Right ventricle myocardium inferior (tissue), 1 donor: ENCODE measurements at places on chromosomes 4 and X.

GRCh38 chrX:65871671-65872311 is 168.1 kb downstream of the VSIG4 start:
- no peak for DNase-seq

- no peak for DNase-seq
Measured at GRCh38 chr4:43337707-43338106, 445.2 kb downstream of the GRXCR1 start.

- no peak for DNase-seq
Measured at GRCh38 chr4:2318885-2319284, 57.0 kb upstream of the MXD4 start.

DNA sequence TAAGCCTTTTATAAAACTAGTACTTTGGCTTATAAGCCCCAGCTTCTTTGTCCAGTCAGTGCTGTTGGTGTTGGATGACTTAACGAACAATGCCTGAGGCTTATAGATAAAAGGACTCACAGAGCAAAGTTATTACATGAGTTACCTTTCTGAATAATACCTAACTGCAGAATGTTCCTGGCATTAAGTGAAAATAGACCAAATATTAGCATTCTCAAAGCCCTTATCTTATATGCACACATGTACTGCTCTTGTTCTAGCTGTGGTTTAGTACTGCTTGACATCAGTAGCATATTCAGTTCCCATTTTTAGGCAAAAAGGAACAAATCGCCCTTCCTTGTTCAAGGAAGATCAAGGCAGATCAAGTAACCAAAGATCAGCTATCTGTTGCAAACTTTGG is 131.6 kb downstream of the ZNF330 start:
- no peak for DNase-seq

DNA sequence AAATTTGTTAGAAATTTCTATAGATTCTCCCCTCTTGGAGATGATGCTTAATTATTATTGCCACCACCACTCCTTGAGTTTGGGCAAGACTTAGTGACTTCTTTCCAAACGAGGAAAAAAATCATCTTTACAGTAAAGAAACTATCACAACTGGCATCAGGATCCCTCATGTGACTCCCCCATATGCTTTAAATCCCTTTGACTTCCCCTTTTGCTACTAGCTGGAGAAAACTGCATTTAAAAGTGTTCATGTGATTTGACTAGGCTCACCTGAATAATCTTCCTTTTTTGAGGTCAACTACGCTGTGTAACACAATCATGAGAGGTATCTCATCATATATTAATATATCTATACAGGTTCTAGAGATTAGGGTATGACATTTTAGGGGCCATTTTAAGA is 30.3 kb upstream of the ENOX2 start:
- DNase-seq = no peak

- no peak for DNase-seq
Measured at GRCh38 chr4:41373221-41373620, 116.5 kb downstream of the UCHL1 start.

GRCh38 chr4:187692626-187693025 is 302.9 kb upstream of the ZFP42 start:
- no peak for DNase-seq

GRCh38 chrX:903116-903515 is 272.5 kb downstream of the SHOX start:
- DNase-seq = no peak

DNA sequence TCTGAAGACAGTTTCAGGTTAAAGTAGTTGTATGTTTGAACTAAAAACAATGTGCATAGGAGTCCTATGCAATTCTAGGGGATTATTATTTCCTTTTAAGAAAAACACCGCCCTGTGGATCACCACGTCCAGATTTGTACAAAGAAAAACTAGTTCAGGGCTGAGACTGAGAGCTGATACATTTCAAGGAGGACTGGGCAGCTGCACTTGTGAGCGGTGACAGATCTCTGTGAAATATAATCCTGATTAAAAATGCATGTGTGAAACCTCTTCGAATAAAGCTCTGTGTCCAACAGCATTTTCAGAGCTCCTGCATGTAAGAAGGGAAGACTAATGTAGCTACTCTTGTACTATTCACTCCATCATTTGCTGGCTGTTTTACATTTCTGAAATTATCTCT is 365.8 kb upstream of the PITX2 start:
- no peak for DNase-seq

- no peak for DNase-seq
Measured at GRCh38 chr4:28835501-28835900, 1884.7 kb upstream of the PCDH7 start.

GRCh38 chr4:182382941-182383340 is 139.7 kb downstream of the TENM3 start:
- DNase-seq = no peak

DNA sequence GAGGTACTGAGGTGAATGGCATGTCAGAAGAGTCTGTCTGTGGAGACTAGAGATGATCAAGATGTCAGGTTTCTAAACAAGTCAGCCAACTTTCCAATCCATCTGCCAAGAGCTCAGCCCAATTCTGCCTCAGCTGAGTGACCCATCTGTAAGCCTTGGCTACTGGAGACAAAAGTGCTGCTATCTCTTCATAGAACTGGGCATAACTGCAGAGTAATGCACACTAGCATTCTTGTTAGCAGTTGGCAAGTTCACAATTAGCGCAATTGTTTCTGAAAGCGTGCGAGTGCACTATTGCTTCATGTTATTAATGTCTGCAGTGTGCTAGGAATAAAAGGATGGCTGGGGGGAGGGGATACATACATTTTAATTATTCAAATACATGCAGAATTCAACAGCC is 32.9 kb upstream of the SH3D19 start:
- no peak for DNase-seq

DNA sequence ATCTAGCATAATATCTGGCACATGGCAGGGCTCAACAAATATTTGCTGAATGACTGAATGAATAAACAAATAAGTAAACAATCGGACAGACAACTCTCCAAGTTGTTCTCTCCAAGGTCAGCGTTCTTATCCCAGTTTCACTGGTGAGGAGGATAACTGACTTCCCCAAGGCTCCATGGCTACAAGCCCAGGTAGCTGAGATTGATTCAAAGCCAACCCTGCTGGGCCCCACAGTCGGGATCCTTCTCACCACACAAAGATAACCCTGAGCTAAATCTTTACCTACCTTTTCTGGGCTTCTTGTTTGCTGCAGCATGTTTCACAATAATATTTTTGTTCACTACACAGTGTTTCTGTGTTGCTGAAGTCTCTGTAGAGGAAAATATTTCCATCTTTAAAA is 54.9 kb downstream of the USP46 start:
- DNase-seq = no peak

DNA sequence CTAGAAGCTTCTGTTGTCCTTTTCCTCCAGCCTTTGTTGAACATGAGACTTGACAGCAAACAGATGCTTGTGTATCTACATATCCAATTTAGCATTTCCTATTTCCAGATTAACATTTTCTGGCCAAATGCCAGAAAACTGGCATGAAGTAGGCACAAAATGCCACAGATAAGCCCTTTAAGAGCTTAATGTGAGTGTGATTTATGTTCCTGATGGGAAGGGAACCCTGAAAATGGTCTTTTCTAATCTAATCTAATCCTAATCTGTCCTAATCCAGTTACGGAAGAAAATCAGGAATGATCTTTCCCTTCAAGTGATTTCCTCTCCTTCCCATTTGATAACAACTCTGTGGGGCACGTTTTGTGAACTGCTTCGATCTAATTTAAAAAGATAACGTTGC is 133.0 kb upstream of the C1QTNF7 start:
- no peak for DNase-seq

GRCh38 chrX:84830836-84831235 is 172.8 kb upstream of the APOOL start:
- DNase-seq = no peak

- DNase-seq = no peak
Measured at GRCh38 chr4:134567461-134567860, 365.9 kb upstream of the PABPC4L start.

GRCh38 chr4:78764498-78764961 is 11.6 kb upstream of the BMP2K start:
- no peak for DNase-seq

- no peak for DNase-seq
Measured at GRCh38 chr4:107757864-107758476, 37.9 kb upstream of the PAPSS1 start.

GRCh38 chr4:1976416-1977352 is 32.1 kb downstream of the NELFA start:
- no peak for DNase-seq

DNA sequence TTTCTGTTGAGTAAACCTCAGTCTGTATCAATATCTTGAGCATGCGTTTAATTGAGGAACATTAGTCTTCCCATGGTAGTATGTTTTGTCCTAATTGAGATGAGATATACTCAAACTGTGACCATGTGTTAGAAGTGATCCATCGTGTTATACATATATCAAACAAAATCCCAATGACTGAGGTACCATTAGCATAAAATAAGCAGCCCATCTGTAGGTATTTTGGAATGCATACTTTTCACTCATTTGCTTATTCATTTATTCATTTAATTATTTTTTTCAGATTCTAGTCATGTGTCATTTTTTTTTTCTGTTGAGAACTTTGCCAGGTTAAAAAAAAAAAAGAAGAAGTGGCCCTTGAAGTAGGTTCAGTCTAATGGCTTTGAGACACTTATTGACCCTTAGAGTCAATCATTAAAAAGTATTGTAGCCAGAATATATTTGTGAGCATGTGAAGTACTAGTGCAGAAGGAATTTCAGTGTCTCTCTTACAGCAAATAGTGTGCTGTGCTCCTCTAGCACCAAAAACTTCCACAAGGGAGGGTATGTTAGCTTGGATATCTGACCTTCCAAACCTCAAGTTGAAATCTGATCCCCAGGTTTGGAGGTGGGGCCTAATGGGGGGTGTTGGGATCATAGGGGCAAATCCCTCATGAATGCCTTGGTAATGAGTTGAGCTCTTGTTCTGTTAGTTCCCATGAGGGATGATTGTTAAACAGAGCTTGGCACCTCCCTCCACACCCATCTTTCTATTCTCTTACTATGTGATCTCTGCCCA is 130.8 kb upstream of the NPY2R start:
- DNase-seq = no peak

GRCh38 chr4:101791182-101791558 is 640 bp downstream of the BANK1 start:
- DNase-seq = no peak

DNA sequence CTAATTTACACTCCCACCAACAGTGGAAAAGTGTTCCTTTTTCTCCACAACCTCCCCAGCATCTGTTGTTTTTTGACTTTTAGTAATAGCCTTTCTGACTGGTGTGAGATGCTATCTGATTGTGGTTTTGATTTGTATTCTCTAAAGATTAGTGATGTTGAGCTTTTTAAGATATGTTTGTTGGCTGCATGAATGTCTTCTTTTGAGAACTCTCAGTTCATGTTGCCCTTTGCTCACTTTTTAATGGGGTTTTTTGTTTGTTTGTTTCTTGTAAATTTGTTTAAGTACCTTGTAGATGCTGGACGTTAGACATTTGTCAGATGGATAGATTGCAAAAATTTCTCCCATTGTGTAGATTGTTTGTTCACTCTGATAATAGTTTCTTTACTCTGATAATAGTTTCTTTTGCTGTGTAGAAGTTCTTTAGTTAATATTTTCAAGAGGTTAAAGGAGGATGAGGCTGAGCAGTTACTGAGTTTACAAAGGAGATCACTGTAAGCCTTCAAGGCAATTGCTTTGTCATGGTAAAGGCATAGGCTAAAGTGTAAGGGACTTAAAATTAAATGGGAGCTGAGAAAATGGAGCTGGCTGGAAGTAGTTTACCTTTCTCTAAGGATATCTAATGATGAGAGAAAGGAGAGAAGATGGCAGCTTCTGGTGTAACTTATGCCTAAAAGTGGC is 323.4 kb downstream of the PCDH7 start:
- DNase-seq = no peak

- DNase-seq = no peak
Measured at GRCh38 chr4:148717988-148718387, 275.8 kb upstream of the NR3C2 start.

- DNase-seq = no peak
Measured at GRCh38 chrX:44280116-44280515, 63.4 kb downstream of the EFHC2 start.

GRCh38 chr4:137116144-137116543 is 416.1 kb downstream of the PCDH18 start:
- DNase-seq = no peak

- DNase-seq = no peak
Measured at GRCh38 chr4:186149872-186150271, 41.5 kb upstream of the CYP4V2 start.

DNA sequence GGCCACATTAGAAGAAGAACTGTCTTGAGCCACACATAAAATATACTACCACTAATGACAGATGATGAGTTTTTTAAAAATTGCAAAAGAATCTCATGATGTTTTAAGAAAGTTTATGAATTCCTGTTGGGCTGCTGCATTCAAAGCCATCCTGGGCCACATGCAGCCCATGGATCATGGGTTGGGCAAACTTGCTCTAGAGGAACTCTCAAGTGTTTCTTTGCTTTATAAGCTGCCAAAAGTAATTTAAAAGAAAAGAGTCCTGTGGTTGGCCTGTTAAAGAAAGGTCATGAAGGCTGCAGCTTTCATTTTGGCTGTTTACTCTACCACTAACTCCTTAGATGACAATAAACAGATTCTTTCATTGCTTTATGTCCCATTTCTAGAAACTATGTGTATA is 218.2 kb downstream of the SCFD2 start:
- no peak for DNase-seq

GRCh38 chr4:76313547-76313946 is 7.0 kb downstream of the STBD1 start:
- no peak for DNase-seq

DNA sequence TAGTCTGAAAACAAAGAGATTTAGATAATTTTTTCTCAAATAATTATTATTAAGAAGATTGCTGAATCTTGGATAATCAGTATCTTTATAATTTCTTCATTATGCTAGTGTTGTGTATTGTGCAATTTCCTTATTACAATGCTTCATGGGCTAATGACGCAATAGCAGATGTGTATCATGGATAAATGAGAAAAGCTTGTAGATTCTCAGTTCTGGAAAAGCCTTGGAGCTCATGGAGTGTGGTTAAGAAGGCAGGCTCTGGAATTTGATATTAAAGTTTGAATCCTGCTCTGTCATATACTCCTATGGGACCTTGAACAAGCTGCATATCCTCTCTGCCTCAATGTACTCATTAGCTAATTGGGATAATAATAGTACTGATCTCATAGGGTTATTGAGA is 18.9 kb upstream of the CXCL8 start:
- DNase-seq = no peak

- DNase-seq = no peak
Measured at GRCh38 chr4:26075583-26075982, 161.6 kb downstream of the SMIM20 start.

- no peak for DNase-seq
Measured at GRCh38 chrX:15435836-15436619, 51.8 kb upstream of the VEGFD start.

GRCh38 chrX:142036116-142036515 is 132.4 kb downstream of the MAGEC1 start:
- DNase-seq = no peak
